ENCODE measurements at places on chromosomes 13 and 19. TPM values are rescaled to one million over a fixed set of nuclear protein-coding genes. Genes with fewer than 3 reads are reported as not detected.
A peak's percentile ranks its signal among the peaks of the same experiment; 100 is the strongest.

The PABPC3 gene
- 0.12 TPM for total RNA-seq

The MISP gene
- total RNA-seq = not detected

DNA sequence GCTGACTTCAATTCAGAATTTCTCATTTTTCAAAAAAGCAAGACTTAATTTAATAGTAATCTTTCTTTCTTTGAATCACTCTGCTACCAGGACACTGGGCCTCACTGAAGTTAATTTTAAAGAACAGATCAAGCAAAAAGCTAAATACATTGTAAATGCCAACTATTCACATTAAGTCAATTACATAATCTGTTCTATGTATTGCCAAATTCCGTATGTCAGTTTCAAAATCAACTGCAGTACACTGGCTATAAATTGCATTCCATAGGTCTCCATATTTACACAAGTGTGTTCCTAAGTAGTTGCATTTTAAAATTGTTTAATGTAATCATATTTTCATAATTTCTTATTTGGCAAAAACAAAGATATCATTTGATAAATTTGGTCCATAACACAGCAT is 10.1 kb downstream of the FOXO1 start:
- no peak for DNase-seq

DNA sequence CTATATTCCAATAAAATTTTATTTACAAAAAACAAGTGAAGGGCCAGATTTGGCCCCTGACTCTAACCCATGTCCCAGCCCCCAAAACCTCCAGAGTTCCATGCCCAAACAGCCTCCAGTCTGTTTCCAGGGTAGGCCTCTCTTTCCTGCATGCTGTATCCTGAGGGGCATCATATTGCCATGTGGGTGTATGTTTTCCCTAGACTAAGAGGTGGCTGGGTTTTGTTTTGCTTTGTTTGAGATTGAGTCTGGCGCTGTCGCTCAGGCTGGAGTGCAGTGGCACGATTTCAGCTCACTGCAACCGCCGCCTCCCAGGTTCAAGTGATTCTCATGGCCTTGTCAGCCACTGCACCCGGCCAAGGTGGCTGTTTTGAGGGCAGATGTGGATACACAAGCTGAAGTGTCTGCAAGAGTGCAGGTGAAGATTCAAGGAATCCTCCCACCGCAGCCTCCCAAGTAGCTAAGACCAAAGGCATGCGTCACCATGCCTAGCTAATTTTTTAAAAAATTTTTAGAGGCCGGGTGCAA is 23.6 kb upstream of the LSM14A start:
- no peak for DNase-seq

GRCh38 chr19:10861103-10861651 is 10.2 kb upstream of the CARM1 start:
- peak; percentile 35 for DNase-seq

The MTUS2 gene
- 0.24 TPM for total RNA-seq

GRCh38 chr19:34411216-34411615 is 7.0 kb downstream of the PDCD2L start:
- no peak for DNase-seq

GRCh38 chr13:43307921-43308433 is 284.6 kb downstream of the DNAJC15 start:
- peak; percentile 92 for DNase-seq

The SELENOV gene
- total RNA-seq = not detected

The ZNF256 gene
- 2.7 TPM for total RNA-seq

GRCh38 chr19:12730064-12730463 is 4.4 kb downstream of the TRIR start:
- DNase-seq = no peak

DNA sequence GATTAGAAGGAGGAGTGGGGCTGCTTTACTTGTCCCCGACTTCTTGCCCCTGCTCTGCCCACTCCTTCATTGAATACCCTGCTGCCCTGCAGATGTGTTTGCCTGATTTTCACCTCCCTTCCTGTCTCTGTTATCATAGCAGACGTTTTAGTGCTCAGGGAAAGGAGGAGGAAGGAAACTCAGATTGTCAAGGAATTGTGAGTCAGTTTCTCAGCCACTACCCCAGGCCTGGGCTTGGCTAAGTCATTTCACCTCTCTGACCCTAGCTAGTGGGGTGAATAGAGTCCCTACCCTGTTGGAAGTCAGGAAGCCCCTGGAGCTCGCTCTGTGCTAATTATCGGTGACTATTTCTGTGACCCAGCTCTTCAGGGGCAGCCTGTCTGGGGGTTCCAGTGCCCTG is 3.9 kb downstream of the BCKDHA start:
- DNase-seq = no peak

- peak; percentile 4 for DNase-seq
These were observed 1053.6 kb upstream of the MIR17HG start for GRCh38 chr13:90293793-90294361.

The SPPL2B gene
- 12.1 TPM for total RNA-seq
